ENCODE measurements at places on chromosomes 5 and 9.

GRCh38 chr5:137656558-137656957 is 79.3 kb downstream of the KLHL3 start:
- DNase-seq, result no peak

GRCh38 chr5:177271113-177271512 is 32.4 kb downstream of the RAB24 start:
- DNase-seq, result no peak

DNA sequence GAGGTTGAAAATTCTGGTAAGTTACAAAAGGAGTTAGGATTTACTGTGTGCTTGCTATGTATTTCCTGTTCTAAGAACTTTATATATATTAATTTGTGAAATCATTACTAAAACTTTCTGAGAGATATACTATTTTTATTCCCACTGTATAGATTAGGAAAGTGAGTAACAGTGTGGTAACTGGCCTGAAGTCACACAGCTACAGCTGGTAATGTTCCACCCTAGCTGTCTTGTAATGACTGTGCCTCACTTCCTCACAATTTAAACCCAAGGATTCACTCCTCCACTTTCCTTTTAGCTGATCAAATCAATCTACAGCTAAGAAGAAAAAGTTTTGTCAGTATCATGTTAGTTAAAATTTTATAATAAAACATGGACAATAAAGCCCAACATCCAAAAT is 278.8 kb downstream of the GAS1 start:
- no peak for DNase-seq

DNA sequence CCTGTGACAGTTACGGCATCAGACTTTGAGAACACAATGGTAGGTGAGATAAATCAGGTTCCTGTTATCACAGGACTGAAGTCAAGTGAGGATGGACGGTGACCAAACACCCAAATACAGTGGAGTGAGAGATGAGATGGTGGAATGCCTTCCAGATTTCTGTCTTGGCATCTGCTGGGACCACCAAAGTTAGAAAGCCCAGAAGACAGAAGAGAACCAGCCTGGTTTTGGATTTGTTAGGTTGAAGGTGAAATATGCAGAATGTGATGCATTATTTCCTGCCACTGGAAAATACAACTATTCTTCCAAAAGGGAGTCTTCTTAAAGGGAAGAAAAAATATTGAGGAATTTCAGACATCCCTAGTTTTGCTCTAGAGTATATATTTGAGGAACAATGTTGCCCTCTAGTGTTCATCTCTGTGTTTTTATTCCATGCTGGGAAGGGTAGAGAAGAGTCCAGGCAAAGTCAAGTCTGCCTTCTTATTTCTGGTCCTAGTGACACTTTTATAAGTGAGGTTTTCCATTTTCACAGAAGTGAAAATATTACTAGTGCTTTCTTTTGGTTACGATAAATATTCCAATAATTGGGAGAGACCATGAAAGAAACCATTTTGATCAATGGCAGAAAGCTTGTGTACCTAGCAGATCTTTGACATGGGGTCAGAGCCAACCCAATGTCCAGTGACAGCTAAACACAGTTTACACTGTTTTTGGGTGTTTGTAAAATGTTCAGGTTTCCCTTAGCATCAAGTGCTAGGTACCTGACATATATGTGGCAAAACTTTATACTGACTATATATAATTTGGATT is 142.3 kb upstream of the ANKH start:
- no peak for DNase-seq

GRCh38 chr5:150085191-150085912 is 1.0 kb downstream of the CSF1R start:
- DNase-seq, result no peak

DNA sequence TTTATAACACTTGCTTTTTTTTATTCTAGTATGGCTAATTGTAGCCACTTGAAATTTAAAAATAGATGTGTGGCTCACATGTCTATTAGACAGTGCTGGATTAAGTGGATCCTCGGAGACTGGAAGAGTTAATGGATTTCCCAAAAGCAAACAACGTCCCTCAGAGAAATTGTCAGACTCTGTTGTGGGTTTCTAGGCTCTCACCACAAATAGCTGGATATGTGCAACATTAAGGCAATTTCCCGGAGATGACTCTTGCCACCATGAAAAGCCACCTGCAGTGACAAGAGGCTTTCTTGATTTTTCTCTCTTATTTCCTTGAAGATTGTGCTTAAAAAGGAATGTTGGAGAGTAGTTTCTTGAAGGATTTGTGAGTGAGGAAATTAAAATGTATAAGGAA is 43.2 kb downstream of the TMEM167A start:
- no peak for DNase-seq

DNA sequence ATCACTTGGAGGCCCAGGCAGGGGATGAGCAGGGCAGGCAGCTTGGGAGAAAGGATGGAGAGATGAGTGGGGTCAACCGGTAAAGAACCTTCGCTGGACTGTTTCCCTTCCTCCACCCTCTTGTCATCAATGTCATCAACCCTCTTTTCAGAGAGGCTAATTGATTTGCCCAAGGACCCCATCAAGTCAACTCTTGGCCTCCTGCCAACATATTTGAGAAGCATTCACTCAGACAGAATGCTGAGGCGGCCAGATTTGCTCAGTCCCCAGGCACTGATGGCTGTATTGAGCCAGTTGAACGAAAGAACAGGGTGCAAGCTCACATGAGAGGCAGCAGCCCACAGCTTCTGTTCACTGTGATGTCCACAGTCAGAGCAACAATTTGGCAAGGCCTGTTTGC is 193.5 kb downstream of the RFK start:
- DNase-seq, result no peak

DNA sequence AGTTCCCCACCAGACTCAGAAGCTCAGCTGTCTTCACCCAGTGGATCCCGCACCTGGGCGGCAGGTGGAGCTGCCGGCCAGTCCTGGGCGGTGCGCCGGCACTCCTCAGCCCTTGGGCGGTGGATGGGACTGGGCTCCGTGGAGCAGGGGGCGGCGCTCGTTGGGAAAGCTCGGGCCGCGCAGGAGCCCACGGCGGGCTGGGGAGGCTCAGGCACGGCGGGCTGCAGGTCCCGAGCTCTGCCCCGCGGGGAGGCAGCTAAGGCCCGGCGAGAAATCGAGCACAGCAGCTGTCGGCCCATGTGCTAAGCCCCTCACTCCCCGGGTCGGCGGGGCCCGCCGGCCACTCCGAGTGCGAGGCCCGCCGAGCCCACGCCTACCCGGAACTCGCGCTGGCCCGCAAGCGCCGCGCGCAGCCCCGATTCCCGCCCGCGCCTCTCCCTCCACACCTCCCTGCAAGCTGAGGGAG is 560.0 kb downstream of the BRINP1 start:
- no peak for DNase-seq

DNA sequence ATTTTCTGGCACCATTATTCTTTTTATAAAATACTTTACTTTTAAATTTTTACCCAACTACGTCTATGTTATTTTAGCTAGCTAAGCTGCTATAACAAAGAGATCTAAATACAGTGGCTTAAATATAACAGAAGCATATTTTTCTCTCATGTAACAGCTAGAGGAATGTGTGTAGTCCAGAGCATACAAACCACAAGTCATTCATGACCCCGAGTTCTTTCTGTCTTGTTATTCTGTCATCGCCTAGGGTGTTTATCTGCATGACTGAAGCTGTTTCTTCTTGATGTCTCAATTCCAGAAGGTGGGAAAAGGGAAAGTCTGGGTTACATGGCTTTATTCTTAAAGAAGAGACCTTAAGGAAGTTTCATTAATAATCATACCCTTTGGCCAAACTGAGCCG is 136.9 kb upstream of the RFX3 start:
- no peak for DNase-seq

GRCh38 chr9:14891332-14891731 is 18.9 kb downstream of the FREM1 start:
- DNase-seq, result no peak

Data from HAP-1 (cell line).